Stimulated activated CD4-positive, alpha-beta T cell treated with anti-CD3 and anti-CD28 coated beads, Interleukin-1b, Interleukin-23, amount 100 ng/mL, for 1 hour (primary cell): ENCODE measurements at places on chromosomes 13 and 19.

DNA sequence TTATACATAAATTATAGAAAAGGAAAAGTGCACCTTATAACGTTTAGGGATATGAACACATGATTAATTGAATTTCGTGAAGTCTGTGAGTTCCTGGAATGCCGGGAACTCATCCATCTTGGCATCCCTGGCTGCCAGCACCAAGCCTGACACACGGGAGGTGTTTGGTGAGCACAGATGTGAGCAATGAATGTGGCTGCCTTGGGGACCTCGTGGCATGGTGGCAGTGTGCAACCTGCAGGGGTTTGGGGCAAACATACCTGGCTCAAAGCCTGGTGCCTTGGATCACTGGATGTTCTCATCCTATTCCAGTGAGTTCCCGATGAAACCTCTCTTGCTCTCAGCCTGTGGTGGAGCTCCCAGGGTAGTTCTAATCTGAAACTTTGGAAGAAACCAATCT is 10.4 kb upstream of the MAP2K2 start:
- no peak for DNase-seq

- no peak for DNase-seq
These were observed 80.8 kb downstream of the FREM2 start for GRCh38 chr13:38767506-38768265.

DNA sequence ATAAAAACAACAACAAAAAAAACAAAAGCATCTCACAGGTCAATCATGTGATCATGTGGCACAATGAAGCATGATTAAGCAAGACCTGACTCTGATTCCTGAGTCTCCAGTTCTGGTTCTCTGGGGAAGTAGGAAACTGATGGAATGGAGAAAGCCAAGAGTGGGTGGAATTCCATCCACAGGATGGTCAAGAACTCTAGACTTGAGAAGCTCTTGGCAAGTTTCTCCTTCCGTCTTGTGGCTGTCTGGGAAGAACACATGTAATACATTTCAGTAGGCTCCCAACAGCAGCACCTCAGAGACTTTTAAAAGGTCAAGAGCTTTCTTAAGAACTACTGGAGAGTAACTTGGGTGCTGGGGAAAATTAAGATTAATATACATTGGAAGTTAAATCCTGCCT is 78.6 kb upstream of the TSHZ3 start:
- no peak for DNase-seq

DNA sequence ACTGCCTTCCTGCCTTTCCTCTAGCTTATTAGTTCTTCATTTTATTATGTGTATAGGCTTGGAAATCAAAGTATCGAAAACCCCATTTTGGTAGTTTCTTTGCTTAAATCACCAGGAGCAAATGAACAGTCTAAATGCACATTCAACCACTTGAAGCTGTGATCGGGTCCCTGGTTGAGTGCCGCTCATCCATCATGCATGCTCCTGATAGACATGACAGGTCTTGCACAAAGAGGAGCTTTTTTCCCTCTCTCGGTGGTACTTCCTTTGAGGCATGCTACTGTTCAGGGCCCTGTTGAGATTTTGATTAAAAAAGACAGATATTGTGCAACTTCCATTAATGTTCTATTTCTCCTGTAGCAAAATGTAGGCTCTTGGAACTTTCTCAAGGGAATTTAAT is 185.8 kb downstream of the OLFM4 start:
- no peak for DNase-seq

GRCh38 chr13:43732726-43733125 is 54.0 kb downstream of the ENOX1 start:
- no peak for DNase-seq

DNA sequence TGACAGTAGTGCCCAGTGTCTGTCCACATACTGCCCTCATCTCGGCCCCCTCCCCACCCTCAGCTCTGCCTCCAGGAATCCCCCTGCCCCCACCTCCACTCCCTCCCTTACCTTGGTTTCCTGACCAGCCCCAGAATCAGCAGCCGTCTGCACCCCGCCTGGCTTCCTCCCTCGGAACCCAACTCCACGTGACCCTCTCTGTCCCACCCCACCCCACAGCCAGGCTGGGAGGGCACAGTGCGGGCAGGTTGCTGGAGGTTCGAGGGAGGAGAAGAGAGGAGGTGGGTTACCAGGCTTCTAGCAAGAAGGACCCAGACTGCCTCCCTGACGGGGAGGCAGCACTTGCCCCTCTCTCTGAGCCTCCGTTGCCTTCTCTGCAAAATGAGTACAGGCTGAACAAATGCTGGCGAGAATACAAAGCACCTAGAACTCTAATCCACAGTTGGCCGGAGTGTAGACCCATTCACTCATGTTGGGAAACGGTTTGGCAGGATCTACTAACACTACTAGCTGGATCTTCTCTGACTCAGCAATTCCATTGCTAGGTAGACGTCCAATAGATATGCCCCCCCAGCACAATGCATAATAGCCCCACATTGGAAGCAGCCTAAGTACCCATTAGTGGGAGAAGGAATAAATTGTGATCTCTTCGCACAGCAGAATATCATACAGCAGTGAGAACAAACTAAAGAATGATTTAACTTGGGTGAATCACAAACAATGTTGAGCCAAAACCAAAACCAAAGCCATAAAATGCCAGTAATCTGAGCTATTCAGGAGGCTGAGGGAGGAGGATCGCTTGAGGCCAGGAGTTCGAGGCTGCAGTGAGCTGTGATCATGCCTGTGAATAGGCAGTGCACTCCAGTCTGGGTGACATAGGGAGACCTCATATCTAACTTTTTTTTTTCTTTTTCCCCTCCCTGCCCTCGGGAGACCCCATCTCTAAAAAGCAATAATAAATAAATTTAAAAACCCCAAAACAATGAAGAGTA is at the start of gene RASAL3:
TSS of gene RASAL3 (minus strand) at position 151 of the 992 bp plus-strand sequence. CDS start 186 bp downstream, outside the sequence.
- peak; percentile 60 for DNase-seq

- DNase-seq = no peak
These were observed 39.5 kb downstream of the SERP2 start for GRCh38 chr13:44413095-44413494.

- no peak for DNase-seq
These were observed 122.0 kb downstream of the SIPA1L3 start for GRCh38 chr19:38028913-38029510.

DNA sequence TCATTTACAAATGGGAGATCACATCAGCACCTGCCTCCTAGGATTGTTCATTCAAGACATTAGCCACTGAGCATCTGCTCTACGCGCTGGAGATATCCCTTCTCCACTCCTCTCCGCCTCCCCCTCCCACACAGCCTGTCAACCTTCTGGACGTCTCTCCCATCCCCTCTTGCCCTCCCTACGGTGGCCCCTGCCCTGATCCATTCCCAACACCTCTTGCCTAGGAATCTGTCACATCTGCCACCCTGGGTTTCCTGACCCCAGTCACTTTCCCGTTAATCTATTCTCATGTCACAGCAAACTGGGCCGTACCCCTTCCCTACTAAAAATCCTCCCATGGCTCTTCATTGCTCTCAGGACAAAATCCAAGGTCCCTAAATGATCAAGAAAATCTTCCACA is 10.3 kb downstream of the DYRK1B start:
- DNase-seq = no peak

GRCh38 chr13:80374444-80374843 is 33.5 kb upstream of the SPRY2 start:
- DNase-seq = no peak

DNA sequence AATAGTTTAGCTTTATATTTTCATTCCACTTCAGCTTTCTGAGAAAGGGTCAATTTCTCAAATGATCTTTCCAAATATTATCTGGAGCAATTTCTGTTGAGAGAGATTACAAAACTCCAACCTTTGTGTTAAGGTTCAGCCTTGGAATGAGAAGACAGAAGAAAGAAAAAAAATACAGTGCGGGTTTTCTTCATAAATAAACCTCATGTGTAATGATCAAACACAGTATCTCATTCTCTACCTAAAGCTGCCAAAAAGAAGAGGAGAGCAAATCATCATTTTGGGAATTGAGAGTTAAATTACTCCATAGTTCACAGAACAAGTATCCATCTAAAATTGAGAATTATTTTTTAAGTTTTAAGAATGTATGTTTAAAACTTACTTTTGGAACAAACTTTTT is 420.5 kb downstream of the KLF5 start:
- DNase-seq = no peak
